Karpas-422 (cell line): ENCODE measurements at places on chromosomes 3 and 15. TPM values are rescaled to one million over a fixed set of nuclear protein-coding genes. Genes with fewer than 3 reads are reported as not detected.

PSTPIP1 gene
- 13.1 and 40.4 TPM in 2 replicates for total RNA-seq

AKAP13 gene
- 156 and 166 TPM in 2 replicates for total RNA-seq

SLC6A6 gene
- 25.3 and 30.2 TPM in 2 replicates for total RNA-seq

MORF4L1 gene
- total RNA-seq: 146 and 213 TPM in 2 replicates

DNA sequence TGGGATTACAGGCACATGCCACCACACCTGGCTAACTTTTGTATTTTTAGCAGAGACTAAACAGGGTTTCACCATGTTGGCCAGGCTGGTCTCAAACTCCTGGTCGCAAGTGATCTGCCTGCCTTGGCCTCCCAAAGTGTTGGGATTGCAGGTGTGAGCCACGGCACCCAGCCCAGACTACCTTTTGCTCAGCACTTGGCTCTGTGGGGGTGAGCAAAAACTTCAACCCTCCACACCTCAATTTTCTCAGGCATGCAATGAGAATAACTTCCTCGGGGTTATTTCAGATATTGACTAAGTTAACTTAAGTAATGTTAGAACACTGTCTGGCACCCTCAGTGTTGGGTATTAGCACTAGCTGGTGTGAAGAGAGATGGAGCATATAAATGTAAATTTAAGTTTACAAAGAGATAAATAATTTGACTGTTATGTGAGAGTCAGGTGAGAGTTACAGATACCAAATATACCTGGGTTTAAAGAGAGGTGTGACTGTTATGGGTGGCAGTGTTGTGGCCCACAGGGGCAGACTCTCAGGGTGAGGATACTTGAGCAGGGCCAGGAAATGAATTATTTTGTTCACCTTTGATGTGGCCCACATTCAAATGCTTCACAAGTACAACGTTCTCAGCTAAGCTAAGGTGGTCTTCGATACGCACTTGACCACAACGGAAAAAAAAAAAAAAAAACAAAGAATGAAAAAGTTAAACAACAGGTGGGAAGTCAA, 29.0 kb downstream of the CPOX start:
- DNase-seq: no peak
- no peak overlapping the region for H3K4me3 ChIP-seq
- no peak overlapping the region for H3K27ac ChIP-seq
- H3K4me1 ChIP-seq: no peaks in the 10 kb centered on the region

DNA sequence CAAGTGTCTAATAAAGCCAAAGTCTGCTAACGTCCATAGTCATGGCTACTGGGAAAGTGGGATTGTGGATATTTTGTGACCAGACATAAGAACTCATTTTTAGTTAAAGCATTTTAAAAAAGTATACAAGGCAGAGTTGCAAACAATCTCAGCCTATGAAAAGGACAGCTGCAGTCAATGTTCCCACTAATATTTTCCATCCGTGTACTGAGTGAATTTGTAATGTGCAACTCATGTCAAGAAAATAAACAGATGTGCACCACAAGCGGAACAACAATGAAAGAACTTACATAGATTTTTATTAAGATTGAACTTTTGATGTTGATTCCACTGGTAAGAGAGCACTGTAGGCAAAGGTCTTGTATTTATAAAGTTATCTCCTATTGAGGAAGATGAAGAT, 231.3 kb upstream of the SEMA6D start:
- H3K27ac ChIP-seq: no peak overlapping the region
- H3K36me3 ChIP-seq: no peaks in the 10 kb centered on the region
- H3K4me1 ChIP-seq: no peaks in the 10 kb centered on the region
- no peak overlapping the region for H3K4me3 ChIP-seq
- H3K27me3 ChIP-seq: no peaks in the 10 kb centered on the region
- no peak for DNase-seq

- H3K36me3 ChIP-seq: no peaks in the 10 kb centered on the region
- H3K27ac ChIP-seq: no peak overlapping the region
- H3K4me3 ChIP-seq: no peak overlapping the region
Observed at GRCh38 chr3:81891055-81891895, 129.8 kb upstream of the GBE1 start.

DNA sequence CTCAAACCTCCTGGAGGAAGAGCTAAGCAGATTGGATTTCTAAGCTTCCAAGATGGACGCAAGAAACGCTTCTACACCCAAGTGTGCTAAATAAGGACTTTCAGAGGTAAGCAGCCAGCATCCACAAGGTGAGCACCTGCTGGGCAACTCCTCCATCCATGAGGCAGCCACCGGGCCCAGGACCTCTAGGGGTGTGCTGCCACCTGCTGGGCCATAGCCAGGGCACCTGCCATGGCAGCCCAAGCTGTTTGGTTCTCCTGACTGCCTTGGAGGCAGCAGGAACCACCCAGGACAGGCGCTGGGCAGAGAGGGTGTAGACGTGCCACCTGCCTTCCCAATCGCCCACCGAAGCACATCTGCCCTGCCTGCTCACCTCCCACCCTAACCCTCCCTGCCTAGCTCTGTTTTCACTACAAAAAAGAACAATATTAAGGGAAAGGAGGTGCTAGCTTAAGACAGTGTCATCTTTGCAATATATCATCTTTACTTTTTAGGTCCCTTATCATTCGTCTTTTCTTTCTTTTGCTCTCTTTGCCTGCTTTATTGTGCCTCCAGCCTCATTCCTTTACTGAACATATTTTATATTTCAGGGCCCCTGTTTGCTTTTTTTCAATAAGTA, 12.9 kb downstream of the C15orf62 start:
- H3K36me3 ChIP-seq: no peaks in the 10 kb centered on the region
- peaks cover 9% of the 10 kb centered on the region for H3K4me1 ChIP-seq
- DNase-seq: peak; percentile 91

- H3K36me3 ChIP-seq: no peaks in the 10 kb centered on the region
- peak; percentile 32 for DNase-seq
- H3K27me3 ChIP-seq: no peaks in the 10 kb centered on the region
Observed at GRCh38 chr3:141835557-141836229, 40.8 kb upstream of the ATP1B3 start.

- H3K27me3 ChIP-seq: no peaks in the 10 kb centered on the region
- H3K36me3 ChIP-seq: no peaks in the 10 kb centered on the region
- no peak overlapping the region for H3K27ac ChIP-seq
- H3K4me1 ChIP-seq: no peaks in the 10 kb centered on the region
Observed at GRCh38 chr15:97995881-97996603, 35.5 kb downstream of the ARRDC4 start.

GRCh38 chr3:191269289-191270085, 59.7 kb upstream of the CCDC50 start:
- no peaks in the 10 kb centered on the region for H3K36me3 ChIP-seq
- no peak overlapping the region for H3K4me3 ChIP-seq
- H3K27ac ChIP-seq: no peak overlapping the region
- H3K4me1 ChIP-seq: no peaks in the 10 kb centered on the region
- DNase-seq: no peak
- no peaks in the 10 kb centered on the region for H3K27me3 ChIP-seq

DNA sequence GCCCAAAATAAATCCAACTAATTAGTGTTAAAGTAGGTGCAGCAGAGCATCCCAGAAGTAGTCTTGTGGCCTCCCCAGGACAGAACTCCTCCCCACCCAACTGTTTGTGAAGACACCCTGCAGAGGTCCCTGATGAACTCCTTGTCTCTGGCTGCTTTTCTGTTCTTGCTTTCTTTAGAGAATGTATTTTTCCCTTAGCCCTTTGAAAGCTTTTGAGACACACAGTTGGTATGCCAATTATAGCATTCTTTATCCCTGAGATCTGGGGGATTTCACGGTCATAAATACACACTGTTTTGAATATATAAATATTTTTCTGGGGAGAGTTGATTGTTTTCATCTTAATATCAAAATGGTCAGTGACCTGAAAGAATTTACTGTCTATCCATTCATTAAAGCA, 9.8 kb downstream of the TFG start:
- DNase-seq: no peak
- H3K36me3 ChIP-seq: peaks cover 86% of the 10 kb centered on the region
- H3K27me3 ChIP-seq: no peaks in the 10 kb centered on the region
- no peaks in the 10 kb centered on the region for H3K4me1 ChIP-seq
- no peak overlapping the region for H3K27ac ChIP-seq

CAMK1 gene
- total RNA-seq: 41.6 and 86.6 TPM in 2 replicates

ZMYND10 gene
- total RNA-seq: 1.3 and 1.4 TPM in 2 replicates

DNA sequence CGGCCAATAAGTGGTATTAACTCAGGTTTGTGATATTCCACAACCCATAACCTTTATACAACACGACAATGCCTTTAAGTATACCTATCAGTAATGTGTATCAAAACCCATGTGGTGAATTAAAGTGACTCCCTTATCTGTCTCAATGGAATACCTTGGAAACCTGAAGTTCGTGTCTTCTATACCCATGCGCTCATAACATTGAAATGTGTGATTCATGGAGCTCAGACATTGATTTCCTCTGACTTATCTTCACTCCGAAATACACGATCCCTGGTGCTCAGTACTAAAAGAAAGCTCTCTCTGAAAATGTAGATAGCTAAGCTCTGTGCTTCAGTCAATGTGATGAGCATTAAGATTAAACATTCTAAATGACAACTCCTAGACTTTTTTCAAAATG, 140.3 kb downstream of the TBC1D5 start:
- no peak overlapping the region for H3K27ac ChIP-seq
- DNase-seq: no peak
- H3K27me3 ChIP-seq: no peaks in the 10 kb centered on the region
- H3K4me1 ChIP-seq: peaks cover 20% of the 10 kb centered on the region

- H3K27ac ChIP-seq: peak overlapping the region; percentile 80
- peaks cover 33% of the 10 kb centered on the region for H3K36me3 ChIP-seq
- H3K4me1 ChIP-seq: peaks cover 20% of the 10 kb centered on the region
- peak overlapping the region; percentile 89 for H3K4me3 ChIP-seq
- DNase-seq: no peak
Observed at GRCh38 chr15:89244574-89244903, 760 bp downstream of the FANCI start.

UNC13C gene
- total RNA-seq: not detected in 2 replicates

DNA sequence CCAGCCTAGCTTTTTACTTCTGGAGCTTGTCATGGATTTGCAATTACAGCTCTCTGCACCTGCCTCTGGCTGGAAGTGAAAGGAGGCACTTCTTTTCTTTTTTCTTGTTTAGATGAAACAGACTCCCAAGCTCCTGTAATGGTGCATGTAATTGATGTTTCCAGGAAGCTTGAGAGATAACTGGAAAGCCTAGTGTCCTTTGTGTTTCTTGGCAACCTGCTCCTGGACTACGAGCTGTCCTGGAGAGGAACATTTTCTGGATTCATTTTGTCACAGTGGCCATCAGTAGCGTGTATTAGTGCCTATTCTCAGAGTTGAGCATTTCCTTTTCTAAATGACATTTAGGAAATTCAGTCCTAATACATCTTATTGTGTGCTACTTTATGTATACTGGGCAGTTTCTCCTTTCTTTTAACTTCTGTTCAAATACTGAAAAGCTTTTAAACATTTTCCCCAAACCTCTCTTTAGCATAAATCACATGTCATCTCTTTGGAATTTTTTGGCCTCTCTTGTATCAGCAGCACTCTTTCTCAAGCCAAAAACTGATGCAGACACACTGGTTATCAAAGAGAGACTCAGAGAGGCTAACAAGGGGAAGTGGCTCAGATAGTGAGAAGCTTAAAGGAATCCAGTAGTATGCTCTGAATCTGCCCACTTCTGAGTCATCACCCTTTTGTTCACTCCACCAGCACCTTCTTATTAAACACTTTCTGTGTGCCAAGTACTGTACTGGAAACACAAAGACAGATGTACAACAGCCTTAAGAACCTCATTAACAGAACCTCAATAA, 62.6 kb upstream of the SLC2A2 start:
- no peak for DNase-seq
- no peaks in the 10 kb centered on the region for H3K36me3 ChIP-seq
- no peaks in the 10 kb centered on the region for H3K27me3 ChIP-seq
- H3K4me1 ChIP-seq: no peaks in the 10 kb centered on the region
- H3K4me3 ChIP-seq: no peak overlapping the region
- no peak overlapping the region for H3K27ac ChIP-seq

GABRB3 gene
- total RNA-seq: not detected in 2 replicates

CYP19A1 gene
- total RNA-seq: 2.2 and 2.4 TPM in 2 replicates

DNAH1 gene
- total RNA-seq: 2.9 and 8.3 TPM in 2 replicates

PPARG gene
- total RNA-seq: not detected in 2 replicates

DNA sequence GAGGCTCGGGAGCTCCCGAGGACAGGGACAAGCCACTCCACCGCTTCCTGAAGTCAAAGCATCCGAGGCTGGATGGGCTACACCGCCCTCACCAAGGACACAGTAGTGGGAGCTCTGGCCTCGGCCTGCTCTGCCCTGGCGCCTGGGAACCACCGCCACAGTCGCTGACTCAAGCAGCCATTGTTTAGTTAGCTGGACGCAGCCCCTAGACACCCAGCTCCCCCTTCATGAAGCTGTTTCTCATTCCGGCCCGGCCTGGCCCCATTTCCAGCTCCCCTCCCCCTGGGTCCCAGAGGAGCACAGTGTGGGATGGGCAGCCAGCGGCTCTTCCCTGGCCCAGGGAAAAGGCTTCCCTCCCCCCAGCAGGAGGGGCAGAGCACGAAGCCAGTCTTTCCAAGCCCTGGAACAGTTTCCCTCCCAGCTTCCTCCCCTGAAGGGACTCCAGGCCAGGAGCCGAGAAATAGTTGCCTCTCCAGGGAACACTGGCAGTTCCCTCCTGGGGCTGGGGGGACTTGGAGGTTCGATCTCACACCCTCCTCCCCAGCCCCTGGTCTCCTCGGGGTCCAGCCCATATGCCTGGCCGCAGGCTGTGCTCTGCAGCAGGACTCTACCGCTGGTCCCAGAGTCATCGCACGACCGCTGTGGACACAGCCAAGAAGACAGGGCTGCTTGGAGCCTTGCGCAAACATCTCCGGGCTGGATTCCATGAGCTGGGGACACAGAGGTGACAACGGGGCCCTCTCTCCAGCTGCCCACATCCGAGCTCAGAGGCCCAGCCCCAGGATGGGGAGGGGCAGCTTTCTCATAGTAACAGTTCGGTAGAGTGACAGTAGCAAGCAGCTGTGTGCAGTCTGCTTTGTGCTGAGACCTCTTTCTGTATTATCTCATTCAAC, 10.0 kb downstream of the PLXND1 start:
- H3K36me3 ChIP-seq: no peaks in the 10 kb centered on the region
- no peak for DNase-seq
- H3K4me3 ChIP-seq: no peak overlapping the region
- H3K4me1 ChIP-seq: peaks cover 12% of the 10 kb centered on the region; the same call in 1 of the 2 replicates
- H3K27me3 ChIP-seq: no peaks in the 10 kb centered on the region
- H3K27ac ChIP-seq: no peak overlapping the region

DNA sequence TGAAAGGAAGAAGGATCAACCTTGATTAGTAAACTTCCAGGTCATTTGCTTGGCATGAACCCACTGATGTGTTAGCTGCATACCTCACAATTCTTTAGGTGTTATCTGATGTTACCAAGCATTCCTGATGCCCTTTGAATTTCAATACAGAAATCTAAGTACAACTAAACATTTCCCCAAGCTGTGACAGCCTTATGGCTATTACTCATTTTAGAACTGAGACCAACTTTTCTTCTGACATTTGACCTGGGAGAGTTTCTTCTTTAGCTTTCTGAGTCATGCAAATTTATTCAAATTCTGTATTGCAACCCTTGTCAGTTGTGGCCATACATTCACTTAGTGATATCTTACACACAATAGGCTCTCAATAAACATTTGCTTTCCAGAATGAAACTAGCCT, 124.3 kb downstream of the TIGIT start:
- H3K36me3 ChIP-seq: no peaks in the 10 kb centered on the region
- no peaks in the 10 kb centered on the region for H3K27me3 ChIP-seq
- no peak overlapping the region for H3K4me3 ChIP-seq
- no peaks in the 10 kb centered on the region; the same call in 1 of the 2 replicates for H3K4me1 ChIP-seq
- DNase-seq: no peak

GOLGA6L7 gene
- not detected in 2 replicates for total RNA-seq

GRCh38 chr15:69526081-69527061, 73.8 kb downstream of the RPLP1 start:
- H3K27me3 ChIP-seq: no peaks in the 10 kb centered on the region
- no peak overlapping the region for H3K27ac ChIP-seq
- H3K4me1 ChIP-seq: no peaks in the 10 kb centered on the region; the same call in 1 of the 2 replicates
- no peak for DNase-seq
- H3K36me3 ChIP-seq: no peaks in the 10 kb centered on the region

SERINC4 gene
- not detected in 2 replicates for total RNA-seq

CHST13 gene
- not detected in 2 replicates for total RNA-seq
